ENCODE measurements at places on chromosomes 1 and 21. TPM values are rescaled to one million over a fixed set of nuclear protein-coding genes. Genes with fewer than 3 reads are reported as not detected.

- H3K27me3 ChIP-seq: no peaks in the 10 kb centered on the region
- H3K4me1 ChIP-seq: no peaks in the 10 kb centered on the region
- H3K27ac ChIP-seq: no peak overlapping the region
Measured at GRCh38 chr21:16969636-16970035, 543.2 kb upstream of the CXADR start.

Gene NLRP3
- 7.8 TPM for total RNA-seq

DNA sequence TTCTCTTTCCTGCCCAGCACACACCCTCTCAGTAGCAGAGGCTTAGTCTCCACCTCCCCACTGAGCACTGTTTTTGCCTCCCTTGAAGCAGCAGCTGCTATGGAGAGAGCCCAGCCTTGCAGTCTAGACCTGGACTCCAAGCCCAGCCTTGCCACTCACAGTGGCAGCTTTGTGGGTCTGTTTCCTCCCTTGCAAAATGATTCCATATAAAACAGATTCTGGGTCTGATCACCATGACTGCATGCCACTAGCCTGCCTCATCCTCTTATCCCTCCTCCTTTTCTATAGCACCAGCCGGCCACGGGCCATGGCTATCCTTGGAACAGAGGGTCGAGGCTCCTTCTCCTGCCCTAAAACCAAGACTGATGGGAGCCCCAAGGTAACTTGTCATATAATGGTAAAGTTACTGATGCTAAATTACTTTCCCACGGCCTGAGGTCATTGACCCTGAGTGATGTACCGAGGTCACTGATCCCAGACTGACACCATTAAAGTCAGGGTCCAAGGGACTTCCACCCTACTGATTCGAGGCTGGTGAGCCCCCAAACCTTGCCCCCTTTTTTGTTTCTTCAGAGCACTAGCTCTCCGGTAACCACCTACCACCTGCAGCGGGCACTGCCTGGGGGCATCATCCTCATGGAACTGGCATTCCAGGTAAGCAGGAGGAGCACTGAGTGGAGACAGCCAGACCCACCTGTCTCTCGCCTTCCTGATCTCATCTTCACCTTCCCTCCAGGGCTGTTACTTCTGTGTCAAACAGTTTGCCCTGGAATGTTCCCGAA, 7.9 kb downstream of the HYI start:
- DNase-seq: no peak
- no peaks in the 10 kb centered on the region for H3K4me1 ChIP-seq
- H3K36me3 ChIP-seq: peaks cover 13% of the 10 kb centered on the region
- no peak overlapping the region for H3K4me3 ChIP-seq
- no peaks in the 10 kb centered on the region for H3K27me3 ChIP-seq
- H3K27ac ChIP-seq: no peak overlapping the region

Gene UBE2U
- total RNA-seq: not detected

DNA sequence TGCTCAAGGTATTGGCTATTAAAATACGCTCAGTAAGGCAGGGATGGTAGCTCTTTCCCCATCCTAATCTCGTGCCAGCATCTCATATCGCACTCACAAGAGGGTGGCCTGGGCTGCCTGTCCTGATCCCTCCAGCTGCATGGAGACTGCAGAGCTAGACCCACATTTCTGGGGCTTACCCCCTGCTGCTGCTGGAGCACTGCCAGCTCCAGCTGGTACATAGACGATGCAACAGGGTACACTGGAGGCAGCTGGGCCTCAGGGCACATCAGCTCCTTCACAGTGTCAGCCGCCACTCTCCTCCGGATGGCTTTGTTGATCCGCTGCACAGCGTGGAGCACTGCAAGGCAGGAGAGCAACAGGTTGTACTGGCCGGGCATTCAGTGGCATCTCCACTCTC, 16.0 kb downstream of the IQGAP3 start:
- no peak for DNase-seq
- no peak overlapping the region for H3K4me3 ChIP-seq
- H3K4me1 ChIP-seq: no peaks in the 10 kb centered on the region
- no peak overlapping the region for H3K27ac ChIP-seq
- H3K27me3 ChIP-seq: no peaks in the 10 kb centered on the region

Gene SLFNL1
- total RNA-seq: 0.16 TPM

Gene CNKSR1
- total RNA-seq: 22.3 TPM

- no peaks in the 10 kb centered on the region for H3K4me1 ChIP-seq
- H3K27me3 ChIP-seq: no peaks in the 10 kb centered on the region
- no peak overlapping the region for H3K4me3 ChIP-seq
- no peak for DNase-seq
Measured at GRCh38 chr1:36276688-36277087, 29.5 kb upstream of the SH3D21 start.

Gene SYDE2
- total RNA-seq: 10.6 TPM

Gene TNFRSF14
- 55.8 TPM for total RNA-seq

Gene LAMB3
- total RNA-seq: 48.0 TPM

Gene UBXN10
- total RNA-seq: 1.3 TPM

DNA sequence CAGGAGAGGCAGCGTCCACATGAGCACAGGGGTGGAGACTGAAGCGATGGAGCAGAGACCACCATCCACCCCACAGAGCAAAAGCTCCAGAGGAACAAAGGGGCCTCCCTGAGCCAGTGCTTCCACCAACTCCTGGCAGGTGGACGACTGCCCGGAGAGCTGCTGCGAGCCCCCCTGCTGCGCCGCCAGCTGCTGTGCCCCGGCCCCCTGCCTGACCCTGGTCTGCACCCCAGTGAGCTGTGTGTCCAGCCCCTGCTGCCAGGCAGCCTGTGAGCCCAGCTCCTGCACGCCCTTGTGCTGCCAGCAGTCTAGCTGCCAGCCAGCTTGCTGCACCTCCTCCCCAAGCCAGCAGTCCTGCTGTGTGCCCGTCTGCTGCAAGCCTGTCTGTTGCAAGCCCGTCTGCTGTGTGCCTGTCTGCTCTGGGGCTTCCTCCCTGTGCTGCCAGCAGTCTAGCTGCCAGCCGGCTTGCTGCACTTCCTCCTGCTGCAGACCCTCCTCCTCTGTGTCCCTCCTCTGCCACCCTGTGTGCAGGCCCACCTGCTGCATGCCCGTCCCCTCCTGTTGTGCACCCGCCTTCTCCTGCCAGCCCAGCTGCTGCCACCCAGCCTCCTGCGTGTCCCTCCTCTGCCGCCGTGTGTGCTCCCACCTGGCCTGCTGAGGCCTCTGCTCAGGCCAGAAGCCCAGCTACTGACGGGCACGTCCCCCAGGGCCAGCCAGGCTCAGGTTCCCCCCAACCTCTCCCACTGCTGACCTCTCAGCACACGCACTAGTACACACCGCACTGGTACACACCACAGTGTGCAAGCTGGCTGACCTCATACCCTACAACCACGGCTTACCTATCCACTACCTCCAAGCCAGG, 5.4 kb downstream of the KRTAP10-12 start:
- no peaks in the 10 kb centered on the region for H3K36me3 ChIP-seq
- no peak overlapping the region for H3K27ac ChIP-seq
- H3K27me3 ChIP-seq: peaks cover 86% of the 10 kb centered on the region
- no peaks in the 10 kb centered on the region for H3K4me1 ChIP-seq

GRCh38 chr1:236417336-236417735, 23.2 kb downstream of the EDARADD start:
- no peak overlapping the region for H3K27ac ChIP-seq
- no peaks in the 10 kb centered on the region for H3K27me3 ChIP-seq
- H3K4me1 ChIP-seq: no peaks in the 10 kb centered on the region

DNA sequence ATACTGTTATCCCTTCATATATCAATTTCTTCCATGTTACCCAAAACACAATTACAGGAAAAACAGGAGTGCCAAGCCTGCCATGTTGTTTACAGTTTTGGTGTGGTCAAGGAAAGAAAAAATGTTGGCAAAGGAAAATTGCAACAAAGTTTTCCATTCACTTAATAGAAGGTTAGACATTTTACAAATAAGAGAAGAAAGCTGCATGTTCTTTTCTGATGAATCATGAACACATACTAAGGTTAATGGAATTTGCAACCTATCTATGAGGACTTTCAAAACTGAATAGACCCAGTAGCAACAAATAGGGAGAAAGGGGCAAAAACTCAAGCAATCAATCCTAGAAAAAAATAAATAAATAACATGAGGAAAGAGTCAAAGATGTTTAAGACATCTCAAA, 556.7 kb downstream of the DPYD start:
- no peak for DNase-seq
- no peaks in the 10 kb centered on the region for H3K36me3 ChIP-seq
- no peaks in the 10 kb centered on the region for H3K27me3 ChIP-seq

Gene PRAMEF1
- total RNA-seq: not detected

- no peaks in the 10 kb centered on the region for H3K27me3 ChIP-seq
- H3K4me1 ChIP-seq: no peaks in the 10 kb centered on the region
- H3K27ac ChIP-seq: no peak overlapping the region
- H3K4me3 ChIP-seq: no peak overlapping the region
- DNase-seq: no peak
Measured at GRCh38 chr1:241557551-241558193, 25.5 kb downstream of the KMO start.

GRCh38 chr1:198606020-198606438, 32.8 kb upstream of the PTPRC start:
- no peaks in the 10 kb centered on the region for H3K27me3 ChIP-seq
- no peaks in the 10 kb centered on the region for H3K36me3 ChIP-seq
- no peak for DNase-seq
- no peak overlapping the region for H3K4me3 ChIP-seq
- H3K4me1 ChIP-seq: no peaks in the 10 kb centered on the region
- H3K27ac ChIP-seq: no peak overlapping the region

DNA sequence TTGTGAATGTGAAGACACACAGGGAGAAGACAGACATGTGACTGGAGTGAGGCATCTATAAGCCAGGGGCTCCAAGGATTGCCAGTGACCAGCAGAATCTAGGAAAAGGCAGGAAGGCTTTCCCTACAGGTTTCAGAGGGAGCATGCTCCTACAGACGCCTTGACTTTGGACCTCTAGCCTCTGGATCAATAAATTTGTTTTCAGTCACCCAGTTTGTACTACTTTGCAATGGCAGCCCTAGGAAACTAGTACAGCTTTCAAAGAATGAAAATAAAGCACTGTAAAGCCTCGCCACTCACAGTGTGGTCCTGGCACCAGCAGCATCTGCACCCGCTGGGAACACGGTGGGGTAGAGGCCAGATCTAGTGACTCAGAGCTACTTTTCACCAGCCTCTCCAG, 510.0 kb downstream of the LTN1 start:
- H3K27me3 ChIP-seq: no peaks in the 10 kb centered on the region
- DNase-seq: no peak
- peak overlapping the region; percentile 58 for H3K27ac ChIP-seq
- no peaks in the 10 kb centered on the region for H3K4me1 ChIP-seq

- no peak overlapping the region for H3K4me3 ChIP-seq
- H3K4me1 ChIP-seq: no peaks in the 10 kb centered on the region
- no peaks in the 10 kb centered on the region for H3K27me3 ChIP-seq
- H3K36me3 ChIP-seq: no peaks in the 10 kb centered on the region
Measured at GRCh38 chr1:204046346-204046745, 26.6 kb upstream of the SOX13 start.

DNA sequence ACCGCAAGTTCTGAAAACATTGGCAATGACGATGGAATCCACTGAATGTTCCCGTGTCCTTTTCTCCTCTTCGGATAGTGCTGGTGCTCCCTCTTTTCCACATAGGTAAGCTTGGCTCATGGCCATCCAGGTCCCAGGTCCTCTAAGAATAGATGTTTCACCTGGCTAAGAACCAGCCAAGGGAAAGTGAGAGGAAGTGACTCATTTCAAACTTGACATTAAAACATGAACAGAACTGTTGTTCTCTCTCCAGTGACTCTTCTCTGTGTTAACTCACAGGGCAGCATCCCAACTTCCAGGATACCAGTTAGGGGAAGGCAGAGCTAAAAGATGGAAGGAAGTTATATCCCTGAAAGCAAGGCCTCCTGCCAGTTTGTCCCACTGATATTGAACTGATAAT, 493.8 kb upstream of the CHRM3 start:
- no peaks in the 10 kb centered on the region for H3K36me3 ChIP-seq
- H3K27me3 ChIP-seq: no peaks in the 10 kb centered on the region
- no peak overlapping the region for H3K27ac ChIP-seq
- H3K4me1 ChIP-seq: no peaks in the 10 kb centered on the region

GRCh38 chr1:212542761-212543187, 65.8 kb upstream of the ATF3 start:
- no peaks in the 10 kb centered on the region for H3K36me3 ChIP-seq
- no peak overlapping the region for H3K4me3 ChIP-seq
- no peak for DNase-seq
- no peaks in the 10 kb centered on the region for H3K4me1 ChIP-seq

- no peak for DNase-seq
- no peaks in the 10 kb centered on the region for H3K36me3 ChIP-seq
- no peak overlapping the region for H3K27ac ChIP-seq
- no peaks in the 10 kb centered on the region for H3K27me3 ChIP-seq
- no peaks in the 10 kb centered on the region for H3K4me1 ChIP-seq
Measured at GRCh38 chr1:221182791-221183533, 303.7 kb downstream of the HLX start.

GRCh38 chr1:11525516-11525915, 46.6 kb downstream of the DISP3 start:
- H3K36me3 ChIP-seq: no peaks in the 10 kb centered on the region
- H3K4me1 ChIP-seq: no peaks in the 10 kb centered on the region
- peak; percentile 27 for DNase-seq
- no peak overlapping the region for H3K27ac ChIP-seq
- no peaks in the 10 kb centered on the region for H3K27me3 ChIP-seq
- H3K4me3 ChIP-seq: no peak overlapping the region

DNA sequence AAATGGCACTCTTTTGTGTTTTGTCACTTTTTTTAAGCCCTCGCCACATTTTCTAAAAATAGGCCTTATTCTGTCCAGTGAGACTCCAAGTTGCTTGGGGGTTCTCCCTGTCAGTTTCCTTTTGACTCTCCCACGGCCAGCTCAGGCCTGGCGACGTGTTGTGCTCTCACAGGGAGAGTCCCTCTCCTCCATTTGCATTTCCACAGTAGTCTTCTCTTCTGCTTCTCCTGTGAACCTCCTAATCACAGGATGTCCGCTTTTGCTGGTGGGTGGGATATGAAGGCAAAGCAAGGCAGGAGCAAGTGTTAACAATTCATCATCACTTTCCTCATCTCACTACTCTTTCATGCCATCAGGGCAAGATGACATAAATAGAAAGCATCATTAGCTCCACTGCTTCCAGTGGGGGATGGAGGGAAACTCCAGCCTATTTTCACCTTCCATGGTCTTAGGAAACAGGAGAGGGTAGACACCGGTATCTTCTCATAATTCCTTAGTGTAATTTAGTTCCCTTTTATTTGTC, 99.8 kb downstream of the INTS7 start:
- H3K27ac ChIP-seq: no peak overlapping the region
- H3K4me3 ChIP-seq: no peak overlapping the region
- H3K27me3 ChIP-seq: no peaks in the 10 kb centered on the region
- DNase-seq: no peak

GRCh38 chr1:79325126-79325525, 318.6 kb upstream of the ADGRL4 start:
- H3K36me3 ChIP-seq: no peaks in the 10 kb centered on the region
- no peaks in the 10 kb centered on the region for H3K4me1 ChIP-seq
- no peaks in the 10 kb centered on the region for H3K27me3 ChIP-seq

Data from breast epithelium (tissue), 4 donors.